ENCODE measurements at places on chromosomes 16 and 17.
A peak's percentile ranks its signal among the peaks of the same experiment; 100 is the strongest.

DNA sequence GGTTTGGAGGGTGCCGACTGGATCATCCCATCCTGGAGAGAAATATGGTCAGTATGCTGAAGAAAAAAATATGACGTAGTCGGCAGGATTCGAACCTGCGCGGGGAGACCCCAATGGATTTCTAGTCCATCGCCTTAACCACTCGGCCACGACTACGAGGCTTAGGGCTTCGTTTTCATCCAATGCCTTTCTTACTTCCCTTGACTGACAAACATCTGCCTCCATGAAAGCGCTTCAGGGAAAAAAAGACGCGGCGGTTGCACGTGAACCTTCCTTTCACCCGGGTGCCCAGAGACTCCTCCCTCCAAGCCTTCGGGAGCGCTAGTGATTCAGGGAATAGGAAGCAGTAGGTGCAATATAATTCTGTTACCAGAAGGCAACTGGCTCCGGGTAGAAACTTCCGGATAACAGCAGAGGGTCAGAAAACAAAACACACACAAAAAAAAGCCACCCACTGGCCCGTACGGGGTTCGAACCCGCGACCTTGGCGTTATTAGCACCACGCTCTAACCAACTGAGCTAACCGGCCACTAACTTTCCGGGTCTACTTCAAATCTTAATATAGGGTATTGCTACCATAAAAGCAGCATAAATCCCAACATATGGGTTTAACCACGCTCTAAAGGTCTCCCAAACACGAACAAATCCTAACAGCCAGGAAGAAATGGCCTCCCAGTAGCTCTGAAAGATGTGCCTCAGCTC lies 16.3 kb upstream of the AURKB start:
- peaks cover 33% of the 10 kb centered on the region for H3K36me3 ChIP-seq
- H3K27ac ChIP-seq = peak overlapping the region; percentile 52
- H3K4me1 ChIP-seq = peaks cover 59% of the 10 kb centered on the region
- peak; percentile 91 for DNase-seq

GRCh38 chr16:77739559-77739892 lies 17.2 kb downstream of the NUDT7 start:
- no peak for DNase-seq
- no peaks in the 10 kb centered on the region for H3K36me3 ChIP-seq
- H3K27me3 ChIP-seq = no peaks in the 10 kb centered on the region
- no peaks in the 10 kb centered on the region for H3K4me1 ChIP-seq

DNA sequence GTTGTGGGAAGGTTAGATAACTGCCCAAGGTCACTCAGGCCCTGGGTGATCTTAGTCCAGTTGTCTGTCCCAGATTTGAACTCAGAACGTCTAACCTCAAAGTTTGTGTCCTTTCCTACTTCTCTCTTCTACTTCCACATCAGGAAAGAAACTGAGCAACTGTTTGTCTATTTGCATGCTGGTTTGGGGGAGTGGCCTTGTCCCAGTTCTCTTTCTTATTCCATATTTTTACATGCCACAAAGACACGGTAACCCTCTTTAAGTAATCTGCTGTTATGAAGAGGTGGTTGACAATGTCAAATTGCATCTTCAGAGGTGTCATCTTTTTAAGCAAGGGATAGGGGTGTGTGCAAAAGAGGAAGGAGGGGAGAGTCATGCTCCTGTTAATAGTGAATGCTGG lies 432.5 kb downstream of the HS3ST3B1 start:
- no peak overlapping the region for H3K4me3 ChIP-seq
- H3K4me1 ChIP-seq = no peaks in the 10 kb centered on the region
- H3K36me3 ChIP-seq = no peaks in the 10 kb centered on the region
- no peak overlapping the region for H3K27ac ChIP-seq
- no peak for DNase-seq

DNA sequence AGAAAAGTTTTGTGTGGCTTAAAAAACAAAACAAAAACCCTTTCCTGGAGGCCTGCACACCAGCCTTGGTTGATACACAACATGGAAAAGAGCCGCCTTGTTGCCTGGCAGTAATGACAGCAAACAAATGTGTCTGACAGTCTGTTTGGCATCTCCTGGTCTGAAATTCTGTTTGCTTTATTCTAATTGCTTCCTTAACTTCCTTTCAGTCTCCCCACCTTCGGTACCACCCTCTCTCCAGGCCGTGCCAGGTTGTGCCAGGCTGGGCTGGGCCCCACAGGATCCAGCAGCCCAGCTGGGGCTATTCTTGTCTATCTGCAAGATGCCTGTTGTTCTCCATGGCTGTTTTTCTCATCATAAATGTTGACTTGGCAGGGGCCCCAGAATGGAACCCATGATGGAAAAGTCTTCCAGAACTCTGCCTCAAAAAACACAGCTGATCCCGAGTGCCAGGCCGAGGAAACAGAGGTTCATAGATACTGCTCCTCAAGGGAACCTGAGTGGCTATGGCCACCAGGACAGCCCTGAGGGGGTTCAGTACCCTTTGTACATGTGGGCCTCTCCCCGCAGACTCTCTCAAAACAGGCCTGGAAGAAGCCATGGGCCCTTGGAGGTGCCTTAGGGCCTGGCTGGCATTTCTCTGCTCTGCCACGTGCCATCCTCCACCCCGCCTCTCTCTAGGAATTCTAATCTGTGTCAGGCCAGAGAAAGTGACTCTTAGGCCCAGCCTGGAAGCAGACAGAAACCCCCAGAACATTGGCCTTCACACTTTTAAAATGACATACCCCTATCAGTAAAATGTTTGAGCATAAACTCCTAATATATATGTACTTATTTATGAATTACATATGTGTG lies 50.5 kb downstream of the YPEL2 start:
- H3K27ac ChIP-seq = no peak overlapping the region
- H3K27me3 ChIP-seq = no peaks in the 10 kb centered on the region
- no peaks in the 10 kb centered on the region for H3K4me1 ChIP-seq
- DNase-seq = no peak
- no peaks in the 10 kb centered on the region for H3K36me3 ChIP-seq

DNA sequence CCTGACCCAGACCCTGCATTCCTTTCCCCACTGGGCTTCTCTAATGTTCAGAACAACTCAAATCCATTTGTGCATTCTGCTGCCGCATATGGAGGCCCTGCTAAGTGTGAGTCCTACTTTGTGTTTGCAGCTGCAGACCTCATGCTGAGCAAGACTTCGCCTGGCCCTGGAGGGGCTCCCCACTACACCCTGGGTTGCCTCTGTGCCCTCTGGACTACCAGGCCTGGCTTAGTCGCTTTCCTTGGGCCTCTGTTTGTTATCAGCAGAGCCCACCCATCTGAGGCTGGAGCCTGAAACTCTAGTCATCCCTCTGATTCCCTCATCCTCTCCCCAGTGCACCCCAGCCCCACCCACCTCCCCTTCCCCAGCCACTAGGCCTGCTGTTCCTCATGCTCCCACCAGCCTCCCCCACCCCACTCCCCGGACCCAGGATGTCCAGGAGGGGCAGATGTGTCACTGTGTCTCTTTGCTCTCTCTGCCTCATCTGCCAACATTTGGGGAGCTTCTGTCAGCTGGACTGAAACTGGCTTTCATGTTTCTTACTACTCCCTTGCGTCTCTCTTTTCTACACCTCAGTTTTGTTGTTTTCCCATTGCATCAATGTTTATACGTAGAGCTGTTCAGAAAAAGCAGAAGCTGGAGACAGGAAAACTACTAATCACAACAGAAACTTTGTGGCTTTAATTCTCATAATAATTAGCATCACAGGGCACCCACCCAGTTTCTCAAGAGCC lies 17.9 kb upstream of the CD300E start:
- H3K4me1 ChIP-seq = no peaks in the 10 kb centered on the region
- no peak overlapping the region for H3K4me3 ChIP-seq
- no peaks in the 10 kb centered on the region for H3K36me3 ChIP-seq
- peaks cover 71% of the 10 kb centered on the region for H3K27me3 ChIP-seq
- no peak for DNase-seq

- no peak overlapping the region for H3K4me3 ChIP-seq
- H3K27me3 ChIP-seq = peaks cover 28% of the 10 kb centered on the region
- no peaks in the 10 kb centered on the region for H3K36me3 ChIP-seq
- no peaks in the 10 kb centered on the region for H3K4me1 ChIP-seq
- H3K27ac ChIP-seq = no peak overlapping the region
Measured at GRCh38 chr16:77943801-77944200, 78.5 kb upstream of the CLEC3A start.

DNA sequence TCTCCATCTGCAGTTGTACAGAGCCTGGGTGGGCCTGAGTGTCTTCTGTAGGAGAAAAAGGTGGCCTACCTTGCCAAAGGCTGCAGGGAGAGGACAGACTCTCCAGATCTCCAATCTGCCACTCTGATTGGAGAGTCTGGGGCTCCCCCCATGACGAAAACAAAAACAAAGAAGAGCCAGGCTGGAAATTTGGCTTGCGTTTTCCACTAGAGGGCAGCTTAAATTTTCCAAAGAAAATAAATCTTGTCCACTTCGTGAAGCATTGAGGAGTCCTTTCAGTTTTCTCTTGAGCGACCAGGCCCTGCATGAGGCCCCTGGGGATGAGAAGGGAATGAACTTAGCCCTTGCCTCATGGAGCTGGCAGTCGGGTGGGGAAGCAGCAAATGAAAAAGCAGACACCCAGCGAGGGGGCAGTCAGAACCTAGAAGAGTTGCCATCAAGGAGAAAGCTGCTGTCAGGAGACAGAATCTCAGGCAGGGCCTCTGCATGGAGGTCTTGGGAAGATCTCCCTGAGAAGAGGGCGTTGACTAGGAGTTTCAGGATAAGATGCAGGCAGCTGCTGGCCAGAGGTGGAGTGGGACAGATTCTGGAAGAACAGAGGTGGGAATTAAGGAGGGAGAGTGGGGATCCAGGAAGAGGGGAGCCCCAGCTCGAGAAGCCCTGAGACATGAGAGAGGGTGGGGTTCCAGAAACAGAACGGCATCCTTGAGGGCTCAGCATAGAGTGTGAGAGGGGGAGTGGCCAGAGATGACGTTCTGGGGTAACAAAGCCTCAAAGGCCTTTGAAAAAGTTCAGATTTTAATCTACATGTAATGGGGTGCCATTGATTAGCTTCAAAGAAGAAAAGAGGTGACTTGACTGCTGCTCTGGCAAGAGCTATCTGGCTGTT lies 8.4 kb upstream of the SHCBP1 start:
- H3K4me3 ChIP-seq = no peak overlapping the region
- H3K27me3 ChIP-seq = no peaks in the 10 kb centered on the region
- DNase-seq = peak; percentile 59
- H3K27ac ChIP-seq = peak overlapping the region; percentile 28
- H3K36me3 ChIP-seq = no peaks in the 10 kb centered on the region

DNA sequence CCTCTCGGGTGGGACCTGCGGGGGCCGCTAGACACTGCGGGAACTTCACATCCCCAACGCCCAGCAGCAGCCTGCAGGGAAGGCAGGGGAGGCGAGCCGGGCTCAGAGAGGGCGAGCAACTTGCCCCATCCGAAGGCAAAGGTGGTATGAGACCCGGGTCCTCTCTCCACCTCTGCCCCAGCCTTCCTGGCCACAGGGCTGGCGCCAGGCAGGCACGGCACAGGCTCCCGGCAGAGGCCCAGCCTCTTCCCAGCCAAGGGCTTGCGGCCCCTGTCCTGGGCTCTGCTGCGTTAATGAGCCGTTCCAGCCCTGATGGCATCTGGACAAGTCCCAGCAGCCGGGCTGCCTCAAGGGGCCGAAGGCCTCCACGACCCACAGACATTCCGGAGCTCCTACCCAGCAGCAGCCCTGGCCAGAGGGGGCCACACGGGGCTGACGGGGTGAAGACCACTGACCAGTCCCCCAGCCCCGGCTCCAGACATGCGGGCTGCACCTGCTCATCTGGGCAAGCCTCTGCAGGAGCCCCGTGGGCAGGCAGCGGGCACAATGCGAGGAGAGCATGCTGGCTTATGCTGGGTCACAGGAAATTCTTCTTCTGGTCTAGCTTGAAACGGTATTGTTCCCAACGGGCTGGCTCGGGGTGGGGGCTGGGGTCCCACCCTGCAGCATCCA lies 1.2 kb upstream of the HS3ST6 start:
- H3K27me3 ChIP-seq = no peaks in the 10 kb centered on the region
- no peak overlapping the region for H3K4me3 ChIP-seq
- H3K36me3 ChIP-seq = no peaks in the 10 kb centered on the region

- DNase-seq = no peak
- no peaks in the 10 kb centered on the region for H3K4me1 ChIP-seq
- H3K36me3 ChIP-seq = no peaks in the 10 kb centered on the region
Measured at GRCh38 chr17:36675250-36675649, 73.9 kb downstream of the MRM1 start.

GRCh38 chr17:69908626-69909368 lies 166.2 kb upstream of the KCNJ16 start:
- no peak overlapping the region for H3K27ac ChIP-seq
- no peaks in the 10 kb centered on the region for H3K27me3 ChIP-seq
- H3K36me3 ChIP-seq = no peaks in the 10 kb centered on the region
- no peak overlapping the region for H3K4me3 ChIP-seq

DNA sequence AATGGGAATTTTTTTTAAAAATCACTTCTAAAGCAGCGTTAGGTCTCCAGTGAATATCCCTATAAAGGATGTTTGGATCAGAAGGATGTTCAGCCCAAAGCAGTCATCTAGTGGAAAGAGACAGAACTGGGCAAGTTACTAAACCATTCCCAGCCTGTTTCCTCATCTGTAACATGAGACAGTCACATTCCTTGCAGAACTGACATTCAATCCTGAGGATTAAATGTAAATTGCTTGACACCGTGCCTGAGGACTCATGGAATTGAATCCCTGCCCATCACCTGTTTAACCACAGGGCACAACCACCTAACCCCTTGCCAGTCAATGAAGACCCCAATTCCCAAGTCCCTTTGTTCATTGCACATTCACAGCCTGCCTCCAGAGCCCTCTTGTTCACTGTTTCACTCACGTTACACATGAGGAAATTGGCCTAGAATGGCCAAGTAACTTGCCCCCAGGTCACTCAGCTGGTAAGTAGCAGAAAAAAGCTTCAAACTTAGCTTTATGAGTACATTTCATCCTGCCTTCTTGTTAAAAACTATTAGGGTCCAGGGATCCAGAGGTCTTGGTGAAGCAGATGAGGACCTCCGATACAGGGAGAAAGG lies 1.4 kb downstream of the CMTM2 start:
- no peaks in the 10 kb centered on the region for H3K27me3 ChIP-seq
- H3K36me3 ChIP-seq = no peaks in the 10 kb centered on the region
- H3K4me3 ChIP-seq = no peak overlapping the region
- H3K27ac ChIP-seq = no peak overlapping the region
- DNase-seq = no peak

GRCh38 chr16:79554912-79555311 lies 45.6 kb downstream of the MAF start:
- no peaks in the 10 kb centered on the region for H3K27me3 ChIP-seq
- no peaks in the 10 kb centered on the region for H3K36me3 ChIP-seq
- H3K4me3 ChIP-seq = no peak overlapping the region
- H3K4me1 ChIP-seq = no peaks in the 10 kb centered on the region
- no peak for DNase-seq

- H3K4me3 ChIP-seq = no peak overlapping the region
- H3K36me3 ChIP-seq = peaks cover 11% of the 10 kb centered on the region
- no peak overlapping the region for H3K27ac ChIP-seq
- H3K27me3 ChIP-seq = no peaks in the 10 kb centered on the region
- H3K4me1 ChIP-seq = peaks cover 22% of the 10 kb centered on the region
- DNase-seq = no peak
Measured at GRCh38 chr17:39746145-39746461, 8.4 kb downstream of the GRB7 start.

GRCh38 chr17:57410169-57410568 lies 153.8 kb downstream of the MSI2 start:
- H3K4me1 ChIP-seq = peaks cover 29% of the 10 kb centered on the region
- H3K27ac ChIP-seq = no peak overlapping the region
- DNase-seq = no peak
- no peaks in the 10 kb centered on the region for H3K36me3 ChIP-seq
- no peak overlapping the region for H3K4me3 ChIP-seq
